Stimulated activated CD4-positive, alpha-beta T cell treated with anti-CD3 and anti-CD28 coated beads, Interleukin-1b, Interleukin-23, amount 100 ng/mL, for 1 hour (primary cell): ENCODE measurements at places on chromosomes 13 and 19.

DNA sequence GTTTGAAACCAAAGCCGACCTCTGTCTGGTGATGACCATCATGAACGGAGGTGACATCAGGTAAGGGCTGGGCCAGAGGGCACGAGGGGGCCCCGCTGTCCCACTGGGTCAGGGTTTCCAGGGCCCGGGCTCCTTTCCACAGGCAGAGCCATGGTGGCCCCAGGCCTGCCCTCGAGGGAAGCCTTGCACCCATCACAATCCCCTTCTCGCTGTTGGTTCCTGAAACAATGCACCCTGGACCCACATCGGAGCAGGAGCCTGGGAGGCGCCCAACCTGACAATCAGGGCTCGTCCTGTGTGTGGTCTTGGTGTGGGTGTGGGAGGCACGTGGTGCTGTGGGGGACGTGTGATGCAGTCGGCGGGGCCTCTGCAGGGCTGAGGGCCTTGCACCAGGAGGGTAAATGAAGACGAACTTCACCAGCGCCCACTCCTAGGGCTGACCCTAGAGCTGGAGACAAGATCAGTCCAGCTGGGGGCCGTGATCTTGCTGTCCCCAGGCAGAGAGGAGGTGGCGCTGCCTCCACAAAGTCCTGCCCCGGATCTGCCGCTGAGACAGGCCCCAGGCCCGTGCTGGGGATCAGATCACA lies 2.8 kb downstream of the GRK1 start:
- no peak for DNase-seq

DNA sequence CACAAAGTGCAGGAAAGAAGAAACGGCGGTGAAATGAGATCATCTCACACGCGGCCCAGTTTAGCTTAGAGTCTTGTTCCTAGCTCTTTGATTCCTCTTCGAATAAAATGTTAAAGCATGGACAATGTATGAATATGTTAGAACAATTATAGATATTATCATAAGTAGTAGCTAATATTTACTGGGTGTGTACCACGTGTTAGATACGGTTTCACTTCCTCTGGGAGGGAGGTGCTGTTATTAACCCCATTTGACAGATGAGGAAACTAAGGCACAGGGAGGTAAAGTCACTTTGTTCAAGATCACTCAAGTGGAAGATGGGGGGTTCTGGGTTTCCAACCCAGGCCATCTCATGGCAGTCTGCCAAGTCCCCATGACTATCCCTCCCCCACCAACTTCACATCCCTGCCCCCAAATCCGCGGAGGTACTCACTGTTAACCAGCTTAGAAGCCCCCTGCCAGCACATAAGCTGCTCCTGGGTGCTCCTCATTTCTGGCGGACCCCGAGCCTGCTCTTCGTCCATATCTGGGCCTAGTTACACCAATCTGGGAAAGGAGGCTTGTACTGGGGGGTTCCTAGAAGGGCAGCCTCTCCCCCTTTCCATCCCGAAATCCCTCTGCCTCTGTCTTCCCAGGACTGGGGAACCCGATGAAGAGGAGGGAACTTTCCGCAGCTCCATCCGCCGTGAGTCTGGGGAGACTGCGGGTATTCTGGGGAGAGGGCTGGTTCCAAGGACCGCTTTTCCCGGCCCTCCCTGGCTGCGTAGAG lies 1.0 kb upstream of the FXYD7 start:
- no peak for DNase-seq

DNA sequence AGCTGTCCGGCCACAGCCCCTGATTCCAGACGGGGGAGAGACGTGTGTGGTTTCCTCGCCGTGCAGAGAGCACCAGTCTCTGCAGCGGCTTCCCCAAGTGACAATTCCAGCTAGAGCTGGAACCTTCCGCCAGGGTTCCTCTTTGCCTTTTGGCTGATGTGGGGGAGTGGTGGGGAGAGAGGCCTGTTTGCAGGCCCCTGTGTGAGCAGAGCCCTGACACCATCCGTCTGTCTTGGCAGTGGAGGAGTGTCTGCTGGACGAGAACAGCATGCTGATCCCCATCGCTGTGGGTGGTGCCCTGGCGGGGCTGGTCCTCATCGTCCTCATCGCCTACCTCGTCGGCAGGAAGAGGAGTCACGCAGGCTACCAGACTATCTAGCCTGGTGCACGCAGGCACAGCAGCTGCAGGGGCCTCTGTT lies 25.0 kb downstream of the LAMP1 start:
- no peak for DNase-seq

DNA sequence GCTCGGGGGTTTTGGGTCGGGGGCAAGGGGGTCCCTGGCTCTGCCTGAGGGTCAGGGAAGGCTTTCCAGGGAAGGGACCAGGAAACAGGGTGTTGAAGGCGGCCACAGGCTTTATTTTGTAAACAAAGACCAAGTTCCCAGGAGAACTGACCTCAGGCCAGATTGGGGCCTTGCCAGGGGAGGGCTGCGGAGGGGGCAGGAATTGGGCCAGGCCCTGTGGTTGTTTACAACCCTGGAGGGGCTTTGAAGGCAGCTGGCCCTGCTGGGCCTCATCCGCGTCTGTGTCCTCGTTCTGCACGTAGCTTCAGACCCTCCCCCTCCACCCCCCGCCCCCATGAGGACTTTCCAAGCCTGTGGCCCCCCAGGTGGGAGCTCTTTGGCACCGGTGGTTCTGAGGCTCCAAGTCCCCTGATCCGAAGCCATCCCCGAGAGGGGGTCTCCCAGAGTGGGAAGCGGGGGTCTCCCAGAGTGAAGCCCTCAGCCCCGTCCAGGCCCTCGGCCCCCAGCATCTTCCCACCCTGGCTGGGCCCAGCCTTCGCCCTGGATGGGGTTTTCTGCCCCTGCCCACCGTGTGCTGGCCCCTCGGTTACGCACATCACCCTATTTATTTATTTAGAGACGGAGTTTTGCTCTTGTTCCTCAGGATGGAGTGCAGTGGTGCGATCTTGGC lies 13.5 kb upstream of the BSG start:
- DNase-seq = no peak

- DNase-seq = no peak
Observed at GRCh38 chr13:113732176-113732960, 26.7 kb upstream of the TMEM255B start.

GRCh38 chr13:80572923-80573316 lies 232.0 kb upstream of the SPRY2 start:
- no peak for DNase-seq

DNA sequence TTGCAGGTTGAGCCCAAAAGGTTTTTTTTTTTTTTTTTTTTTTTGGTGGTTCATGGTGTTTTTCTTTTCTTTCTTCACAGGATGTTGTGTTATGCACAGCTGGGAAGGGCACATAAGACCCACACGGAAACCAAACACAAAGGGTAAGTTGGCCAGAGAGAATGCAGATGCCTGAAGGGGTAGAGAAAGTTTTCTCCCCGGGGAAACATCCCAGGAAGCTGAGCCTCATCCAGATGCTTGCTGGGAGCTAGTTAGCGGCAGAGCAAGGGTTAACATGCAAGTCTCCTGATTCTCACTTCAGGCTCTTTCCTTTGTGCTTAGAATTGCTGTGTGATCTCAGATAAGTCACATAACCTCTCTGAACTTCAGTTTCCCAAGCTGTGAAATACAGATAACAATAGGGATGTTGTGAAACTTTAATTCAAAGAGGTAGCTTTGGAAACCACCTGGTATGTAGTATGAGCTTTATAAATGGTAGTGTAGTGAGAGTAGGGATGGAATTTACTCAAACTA lies 3.1 kb downstream of the ADGRE1 start:
- no peak for DNase-seq

- DNase-seq = no peak
Observed at GRCh38 chr13:54029226-54029625, 1000.6 kb downstream of the OLFM4 start.

GRCh38 chr19:38018694-38019395 lies 111.8 kb downstream of the SIPA1L3 start:
- DNase-seq = no peak
